Right hindlimb (tissue), 1 donor: ENCODE measurements at places on chromosomes 12 and 14.

DNA sequence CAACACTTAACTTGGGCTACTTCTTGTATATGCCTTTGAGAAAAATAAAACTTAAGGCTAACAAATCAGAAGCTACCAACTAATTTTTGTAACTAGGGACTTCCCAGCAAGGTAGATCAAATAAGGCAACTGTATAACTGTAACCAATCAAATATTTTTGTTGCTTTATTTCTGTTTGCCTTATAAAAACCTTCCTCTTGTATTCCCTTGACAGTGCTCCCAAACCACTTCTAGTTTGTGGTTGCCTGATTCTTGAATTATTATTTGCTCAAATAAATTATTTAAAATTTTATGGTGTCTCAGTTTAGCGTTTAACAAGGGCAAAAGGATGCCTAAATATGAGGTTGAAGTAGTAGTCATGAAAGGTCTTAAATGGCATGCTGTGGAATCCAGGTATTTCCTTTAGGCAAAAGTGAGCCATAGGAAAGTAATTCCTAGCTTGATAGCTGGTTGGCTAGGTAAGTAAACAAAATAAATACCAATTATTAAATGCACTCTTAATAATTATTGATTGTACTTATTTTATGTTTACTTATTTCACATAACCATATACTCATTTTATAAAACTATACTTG, 632.6 kb downstream of the RPL10L start:
- DNase-seq, result no peak

- DNase-seq, result no peak
Measured at GRCh38 chr12:110134691-110135411, 10.7 kb downstream of the IFT81 start.

DNA sequence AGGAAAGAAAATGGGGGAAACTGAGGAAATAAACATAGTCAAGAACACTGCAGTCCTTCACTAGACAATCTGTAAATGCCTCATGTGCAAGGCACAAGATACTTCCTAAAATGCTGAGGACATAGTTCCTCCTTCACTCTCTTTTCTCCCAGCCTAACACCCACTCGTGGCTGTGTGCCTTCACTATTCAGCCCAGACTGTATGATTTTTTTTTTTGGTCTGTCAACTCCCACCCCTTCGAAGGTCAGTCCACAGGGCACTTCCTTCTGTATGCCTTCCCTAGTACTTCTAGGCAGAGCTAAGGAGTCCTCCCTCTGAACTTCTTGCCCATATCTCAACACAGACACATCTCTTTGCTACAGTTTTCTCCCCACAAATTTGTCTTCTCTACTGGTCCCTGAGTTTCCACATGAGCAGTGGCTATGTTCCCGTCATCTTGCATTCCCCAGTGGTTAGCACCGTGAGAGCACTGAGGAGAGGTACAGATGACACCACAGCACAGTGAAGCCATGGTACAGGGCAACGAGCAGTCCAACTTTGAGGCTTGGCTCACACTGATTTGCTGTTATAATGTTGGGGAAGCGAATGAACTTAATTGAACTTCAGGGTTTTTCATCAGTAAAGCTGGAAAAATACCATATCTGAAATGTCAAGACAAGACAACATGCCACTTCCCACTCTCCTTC, 24.1 kb upstream of the SYCP3 start:
- no peak for DNase-seq

GRCh38 chr14:76088326-76088725, 63.4 kb upstream of the GPATCH2L start:
- DNase-seq, result no peak

- DNase-seq, result no peak
Measured at GRCh38 chr12:123813349-123813748, 51.2 kb downstream of the DNAH10 start.

- DNase-seq, result no peak
Measured at GRCh38 chr12:15662303-15662980, 126.7 kb downstream of the EPS8 start.

DNA sequence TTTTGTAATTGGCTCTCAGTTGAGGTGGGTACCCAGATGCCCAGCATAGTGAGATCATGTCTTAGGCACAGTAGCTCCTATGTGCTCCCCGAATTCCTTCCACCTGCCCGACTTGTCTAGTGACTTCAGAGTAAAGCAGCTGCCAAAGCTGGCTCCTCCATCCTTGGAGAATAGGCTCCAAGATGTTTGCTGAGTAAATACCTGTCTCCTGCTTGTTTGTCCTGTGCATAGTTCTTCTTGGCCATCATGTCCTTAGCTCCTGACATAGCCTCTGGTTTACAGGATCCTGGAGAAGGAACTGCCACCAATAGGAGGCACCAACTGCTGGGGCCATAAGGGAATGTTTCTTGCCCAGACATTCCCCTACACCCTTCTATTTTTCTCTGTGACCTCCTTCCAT, 52.6 kb upstream of the CISTR start:
- DNase-seq, result no peak

GRCh38 chr14:33871394-33871793, 79.5 kb downstream of the EGLN3 start:
- no peak for DNase-seq

DNA sequence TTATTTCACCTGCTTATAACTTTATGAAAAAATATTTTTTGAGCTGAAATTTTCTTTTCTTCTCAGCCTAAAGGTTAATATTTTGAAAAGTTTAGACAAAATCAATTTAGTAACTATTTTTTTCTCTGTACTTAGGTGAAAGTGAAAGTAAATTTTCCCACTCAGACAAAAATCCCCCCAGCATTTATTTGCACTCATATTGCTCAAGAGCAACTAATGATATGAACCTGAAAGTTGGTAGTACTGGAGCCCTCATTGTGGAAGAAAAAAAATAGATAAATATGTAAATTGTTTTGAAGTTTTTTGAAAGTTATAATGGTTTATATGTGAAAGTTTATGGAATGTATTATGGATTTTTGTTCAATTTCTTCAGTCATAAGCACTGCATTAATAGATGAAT, 1005.9 kb upstream of the ATXN7L3B start:
- no peak for DNase-seq

DNA sequence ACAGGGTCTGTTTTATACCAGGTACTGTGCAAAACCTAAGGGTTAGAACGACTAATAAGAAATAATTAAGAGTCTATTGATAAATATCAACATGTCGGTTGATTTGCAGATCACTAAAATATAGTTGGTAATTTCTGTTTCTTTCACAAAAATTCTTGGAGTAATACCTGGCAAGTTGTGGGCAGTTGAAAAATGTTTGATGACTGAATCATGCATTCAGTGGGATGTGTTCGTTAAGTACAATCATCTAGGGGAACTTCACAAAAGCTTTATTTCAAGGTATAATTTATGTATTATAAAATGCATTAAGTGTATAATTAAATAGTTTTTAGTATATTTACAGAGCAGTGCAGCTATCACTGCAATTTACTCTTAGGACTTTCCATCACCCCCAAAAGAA, 120.0 kb downstream of the KCNA5 start:
- DNase-seq, result no peak

DNA sequence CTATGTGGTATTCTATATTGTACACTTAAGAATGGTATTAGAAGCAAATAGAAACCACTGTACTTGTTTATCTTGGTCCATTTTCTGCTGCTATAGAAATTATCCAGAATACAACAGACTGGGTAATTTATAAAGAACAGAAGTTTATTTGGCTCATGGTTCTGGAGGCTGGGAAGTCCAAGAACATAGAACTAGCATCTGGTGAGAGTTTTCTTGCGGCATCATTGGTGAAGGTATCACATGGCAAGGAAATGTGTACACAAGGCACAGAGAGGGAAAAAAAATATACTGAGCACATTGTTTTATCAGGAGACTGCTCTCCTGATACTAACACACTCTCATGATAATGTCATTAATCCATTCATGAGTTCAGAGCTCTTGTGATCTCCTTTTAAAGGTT, 130.3 kb upstream of the STXBP6 start:
- no peak for DNase-seq

GRCh38 chr14:38089123-38089522, 118.6 kb upstream of the SSTR1 start:
- no peak for DNase-seq

DNA sequence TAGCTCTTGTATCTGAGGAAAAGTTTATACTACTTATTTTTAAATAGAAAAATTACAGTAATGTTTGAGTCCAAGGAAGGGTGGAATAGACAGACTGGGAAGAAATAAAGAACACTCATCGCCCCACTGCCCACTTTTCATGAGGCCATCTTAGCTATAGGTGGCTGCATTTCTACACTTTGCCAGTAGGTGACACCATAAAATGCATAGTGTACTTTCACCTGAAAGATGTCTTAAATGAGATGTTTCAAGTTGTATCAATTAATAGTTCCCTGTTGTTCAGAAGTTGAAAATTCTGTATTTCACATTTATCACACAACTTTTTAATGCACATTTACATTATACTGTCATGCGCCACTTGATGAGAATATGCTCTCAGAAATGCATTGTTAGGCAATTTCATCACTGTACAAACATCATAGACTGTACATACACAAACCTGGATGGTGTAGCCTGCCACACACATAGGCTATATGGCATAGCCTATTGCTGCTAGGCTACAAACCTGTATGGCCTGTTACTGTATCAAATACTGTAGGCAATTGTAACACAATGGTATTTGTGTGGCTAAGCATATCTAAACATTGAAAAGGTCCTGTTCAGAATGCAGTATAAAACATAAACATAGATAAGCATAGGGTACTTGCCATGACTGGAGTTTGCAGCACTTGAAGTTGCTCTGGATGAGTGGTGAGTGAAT, 27.6 kb downstream of the PMCH start:
- no peak for DNase-seq

DNA sequence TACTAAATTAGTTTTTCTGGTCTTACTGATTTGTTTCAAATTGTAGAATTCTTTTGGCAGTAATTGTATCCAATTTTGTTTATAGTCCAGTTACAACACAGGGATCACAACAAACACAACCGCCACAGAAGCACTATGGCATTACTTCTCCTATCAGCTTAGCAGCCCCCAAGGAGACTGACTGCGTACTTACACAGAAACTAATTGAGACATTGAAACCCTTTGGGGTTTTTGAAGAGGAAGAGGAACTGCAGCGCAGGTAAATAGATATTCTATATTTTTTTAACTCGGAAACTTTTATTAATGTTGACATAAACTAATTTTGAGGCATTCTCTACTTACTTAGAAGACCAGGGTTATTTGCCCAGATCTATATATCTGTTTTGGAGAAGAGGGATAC, 17.8 kb downstream of the PAPOLA start:
- DNase-seq, result no peak
